SW 1271 (cell line): ENCODE measurements at places on chromosomes 6 and 20.

- DNase-seq: peak; percentile 67
These were observed 74.6 kb downstream of the OR2B2 start for GRCh38 chr6:27837625-27838057.

DNA sequence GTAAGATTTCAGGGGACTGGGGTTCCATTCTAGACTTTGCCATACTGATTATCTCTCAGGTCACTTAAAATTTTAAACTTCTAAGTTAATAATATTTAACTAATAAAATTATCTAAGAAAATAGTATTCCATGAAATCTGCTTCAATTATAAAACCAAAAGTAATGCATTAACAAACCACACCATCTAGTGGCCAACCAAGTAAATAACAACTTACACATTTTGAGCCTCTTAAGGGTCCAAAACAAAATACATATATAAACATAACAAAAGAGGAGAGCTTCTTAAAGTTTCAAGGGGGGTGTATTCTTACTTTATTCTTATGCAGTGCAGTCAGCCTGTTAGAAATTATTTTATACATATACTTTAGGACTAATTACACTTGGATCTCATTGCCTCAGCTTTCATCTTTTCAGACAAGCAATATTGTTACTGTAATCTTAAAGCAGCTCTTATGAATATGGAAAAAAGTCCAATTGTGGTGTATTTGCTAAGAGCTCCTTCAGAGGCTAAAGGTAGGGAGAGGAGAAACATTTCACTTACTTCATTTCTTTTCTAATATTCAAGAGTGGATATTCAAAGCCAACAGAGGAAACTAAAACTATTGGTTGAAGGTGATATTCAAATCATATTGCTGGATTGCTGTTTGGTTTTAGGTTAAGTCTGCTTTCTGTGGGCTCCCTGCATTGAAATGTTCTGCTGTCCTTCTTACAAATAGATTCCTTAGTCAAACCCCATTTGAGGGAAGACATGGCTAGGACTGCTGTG, 199.7 kb upstream of the SIM1 start:
- DNase-seq: no peak

DNA sequence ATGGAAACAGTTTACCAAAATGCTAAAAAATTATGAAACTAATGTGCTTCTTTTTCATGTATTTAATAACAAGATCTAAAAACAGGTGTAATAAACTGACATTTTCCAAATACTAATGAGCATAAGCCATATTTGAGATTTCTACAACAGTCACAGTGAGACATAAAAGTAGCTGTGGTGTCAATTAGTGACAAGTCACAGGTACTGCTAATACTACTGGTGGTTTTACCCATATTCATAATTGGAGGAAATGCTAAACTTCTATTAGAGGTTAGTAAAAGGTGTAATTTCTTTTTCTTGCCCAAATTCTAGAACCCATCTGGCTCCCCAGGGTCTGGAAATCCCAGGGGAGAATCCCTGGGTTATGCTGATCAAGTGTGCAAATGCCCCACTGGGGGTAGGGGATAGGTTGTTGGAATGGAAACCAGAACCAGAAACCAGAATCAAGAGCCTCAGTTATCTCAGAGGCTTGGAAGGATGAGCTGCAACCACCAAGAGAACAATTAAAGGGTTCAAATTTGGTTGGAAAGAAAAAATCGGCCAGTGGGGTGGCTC, 7.1 kb upstream of the GTF2H4 start:
- DNase-seq: no peak

DNA sequence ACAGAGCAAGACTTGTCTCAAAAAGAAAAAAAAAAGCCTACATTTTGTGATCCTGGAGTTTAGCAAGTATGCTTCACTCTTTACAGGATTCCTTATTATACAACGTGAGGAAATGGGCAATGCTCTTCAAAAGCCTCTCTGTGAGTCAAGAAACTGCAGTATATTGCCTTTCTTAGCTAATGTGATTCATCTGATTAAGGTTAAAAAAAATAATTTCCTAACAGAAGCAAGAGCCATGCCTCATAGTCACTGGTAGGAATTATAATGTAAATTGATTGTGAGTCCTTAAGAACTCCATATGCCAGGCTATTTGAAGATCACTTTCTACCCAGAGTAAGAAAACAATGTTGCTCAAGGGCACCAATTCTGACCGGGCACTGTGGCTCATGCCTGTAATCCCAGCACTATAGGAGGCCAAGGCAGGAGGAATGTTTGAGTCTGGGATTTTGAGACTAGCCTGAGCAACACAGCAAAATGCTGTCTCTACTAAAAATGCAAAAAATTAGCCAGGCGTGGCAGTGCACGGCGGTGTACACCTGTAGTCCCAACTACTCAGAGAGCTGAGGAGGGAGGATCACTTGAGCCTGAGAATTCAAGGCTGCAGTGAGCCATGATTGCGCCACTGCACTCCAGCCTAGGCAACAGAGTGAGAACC, 43.3 kb downstream of the SLC26A8 start:
- DNase-seq: no peak

- DNase-seq: no peak
These were observed 190.1 kb downstream of the KCNQ5 start for GRCh38 chr6:72811971-72812421.
